ENCODE measurements at places on chromosomes 11 and 22.

GRCh38 chr11:41459465-41460401, at the start of gene LRRC4C:
Gene LRRC4C (minus strand): TSS chr11:41459652.
- peak; percentile 12 for DNase-seq

- DNase-seq, result no peak
Measured at GRCh38 chr11:120527111-120527761, 15.7 kb downstream of the GRIK4 start.

DNA sequence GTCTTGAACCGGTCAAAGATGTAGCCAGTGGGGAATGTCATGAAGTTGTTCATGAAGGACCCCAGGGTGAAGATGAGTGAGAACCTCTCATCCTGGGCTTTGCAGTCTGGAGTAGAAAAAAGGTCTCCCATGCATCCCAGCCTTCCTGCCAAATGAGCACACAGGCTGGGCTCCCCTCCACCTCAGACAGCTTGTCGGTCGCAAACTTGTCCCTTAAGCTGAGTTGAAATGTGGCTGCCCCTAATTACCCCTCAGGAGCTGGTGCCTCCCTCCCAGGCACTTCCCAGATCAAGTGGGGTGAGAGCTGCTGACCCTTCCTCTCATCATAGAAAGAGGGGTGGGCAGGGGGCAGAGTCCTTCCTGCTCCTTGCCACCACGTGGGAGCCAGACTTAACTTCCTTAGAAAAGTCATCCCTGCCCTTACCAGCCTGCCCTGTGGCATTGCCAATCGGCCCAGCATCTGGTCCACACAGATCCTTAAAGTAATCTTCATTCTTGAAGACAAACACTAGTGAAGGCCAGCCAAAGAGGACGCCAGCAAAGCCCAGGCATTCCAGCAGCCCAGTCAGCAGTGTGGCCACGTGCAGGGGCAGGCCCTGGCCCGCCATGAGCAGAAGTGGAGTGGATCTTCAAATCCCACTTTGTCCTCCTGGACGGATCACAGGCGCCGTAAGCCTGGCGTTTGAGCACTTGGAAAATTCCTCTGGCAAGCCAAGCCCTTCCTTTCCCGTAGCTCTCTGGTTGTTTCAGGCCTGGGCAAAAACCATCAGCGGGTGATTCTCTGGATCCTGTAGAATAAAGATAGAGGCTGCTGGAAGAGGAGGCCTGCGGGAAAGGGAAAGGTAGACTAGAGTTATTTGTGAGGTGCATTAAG, 1.1 kb downstream of the SLC43A3 start:
- DNase-seq, result peak; percentile 12

DNA sequence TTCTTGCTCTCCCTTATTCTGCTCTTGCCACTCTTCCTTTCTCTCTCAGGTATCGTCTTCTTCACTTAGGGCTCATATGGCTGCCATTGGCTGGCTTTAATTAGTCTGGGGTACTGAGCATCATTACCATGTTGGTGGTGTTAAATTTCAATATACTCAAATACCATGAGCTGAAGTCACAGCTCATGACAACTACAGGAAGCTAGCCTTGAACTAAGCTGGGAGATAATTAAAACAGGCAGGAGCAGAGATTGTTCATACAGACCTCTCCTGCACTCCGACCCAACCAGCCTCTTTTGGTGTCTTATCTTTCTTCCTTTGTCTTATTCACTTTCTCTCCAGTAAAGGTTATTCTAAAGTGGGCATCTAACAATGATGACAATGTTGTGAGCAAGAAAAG, 130.9 kb upstream of the BLID start:
- DNase-seq, result no peak

DNA sequence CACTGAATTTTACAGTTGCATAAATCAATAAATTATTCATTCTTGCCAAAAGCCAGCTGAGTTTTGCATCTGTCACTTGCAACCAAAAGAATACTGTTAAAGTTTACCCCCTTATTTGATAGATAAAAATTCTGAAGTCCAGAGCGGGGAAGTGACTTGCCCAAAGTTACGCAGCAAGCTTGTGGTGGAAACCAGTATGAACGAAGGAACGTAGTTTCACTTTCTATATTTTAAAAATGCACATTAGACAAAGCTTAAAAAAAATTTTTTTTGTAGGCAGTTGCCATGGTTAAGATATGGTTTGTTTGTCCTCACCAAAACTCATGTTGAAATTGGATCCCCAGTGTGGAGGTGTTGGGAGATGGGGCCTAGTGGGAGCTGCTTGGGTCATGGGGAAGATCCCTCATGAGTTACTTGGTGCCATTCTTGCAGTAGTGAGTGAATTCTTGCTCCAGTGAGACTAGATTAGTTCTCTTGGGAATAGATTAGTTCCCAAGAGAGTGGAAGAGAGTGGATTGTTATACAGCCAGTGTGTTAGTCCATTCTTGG, 46.3 kb upstream of the SEZ6L start:
- no peak for DNase-seq

- no peak for DNase-seq
Measured at GRCh38 chr11:118258410-118258809, 5.7 kb downstream of the MPZL2 start.

GRCh38 chr11:35363854-35364780, 55.2 kb downstream of the SLC1A2 start:
- DNase-seq, result no peak
